Skeletal muscle tissue (tissue), 5 donors: ENCODE measurements at places on chromosomes 7 and 10. TPM values are rescaled to one million over a fixed set of nuclear protein-coding genes. Genes with fewer than 3 reads are reported as not detected.

The MMRN2 gene
- total RNA-seq = 25.6 TPM

The ANXA8 gene
- total RNA-seq = not detected

The RSPH10B2 gene
- 1.0 TPM for total RNA-seq

The EIF5AL1 gene
- under 0.01 TPM for total RNA-seq

The PLXNA4 gene
- total RNA-seq = 2.1 TPM

The GPR37 gene
- 20.9 TPM for total RNA-seq

The KIAA1217 gene
- total RNA-seq = 16.2 TPM

The FAM13C gene
- 31.8 TPM for total RNA-seq

The PIP gene
- total RNA-seq = not detected

The EPHA1 gene
- 0.52 TPM for total RNA-seq

The KCNIP2 gene
- total RNA-seq = 2.1 TPM

The FRMPD2 gene
- total RNA-seq = not detected

The SKIDA1 gene
- total RNA-seq = 2.1 TPM

The SUMF2 gene
- total RNA-seq = 63.2 TPM

The CDHR1 gene
- under 0.01 TPM for total RNA-seq

The HYAL4 gene
- total RNA-seq = under 0.01 TPM

The ANXA8L1 gene
- total RNA-seq = 0.52 TPM

The FAM221A gene
- 0.52 TPM for total RNA-seq

The PSD gene
- 3.7 TPM for total RNA-seq

The MCM10 gene
- 4.2 TPM for total RNA-seq

The GSTO2 gene
- total RNA-seq = not detected

The TMEM72 gene
- total RNA-seq = under 0.01 TPM

The ANKRD30A gene
- not detected for total RNA-seq

The PRF1 gene
- 2.1 TPM for total RNA-seq

The IL6 gene
- total RNA-seq = not detected

The TAS2R5 gene
- 0.52 TPM for total RNA-seq

The CCZ1B gene
- total RNA-seq = 83.0 TPM

The C10orf62 gene
- under 0.01 TPM for total RNA-seq

The SH2B2 gene
- total RNA-seq = 5.7 TPM

The GNGT1 gene
- total RNA-seq = not detected

The CHST3 gene
- total RNA-seq = 15.7 TPM

The FAM131B gene
- 1.0 TPM for total RNA-seq

The HIPK2 gene
- 5.7 TPM for total RNA-seq
